ENCODE measurements at places on chromosomes 13 and 19. TPM values are rescaled to one million over a fixed set of nuclear protein-coding genes. Genes with fewer than 3 reads are reported as not detected.

DNA sequence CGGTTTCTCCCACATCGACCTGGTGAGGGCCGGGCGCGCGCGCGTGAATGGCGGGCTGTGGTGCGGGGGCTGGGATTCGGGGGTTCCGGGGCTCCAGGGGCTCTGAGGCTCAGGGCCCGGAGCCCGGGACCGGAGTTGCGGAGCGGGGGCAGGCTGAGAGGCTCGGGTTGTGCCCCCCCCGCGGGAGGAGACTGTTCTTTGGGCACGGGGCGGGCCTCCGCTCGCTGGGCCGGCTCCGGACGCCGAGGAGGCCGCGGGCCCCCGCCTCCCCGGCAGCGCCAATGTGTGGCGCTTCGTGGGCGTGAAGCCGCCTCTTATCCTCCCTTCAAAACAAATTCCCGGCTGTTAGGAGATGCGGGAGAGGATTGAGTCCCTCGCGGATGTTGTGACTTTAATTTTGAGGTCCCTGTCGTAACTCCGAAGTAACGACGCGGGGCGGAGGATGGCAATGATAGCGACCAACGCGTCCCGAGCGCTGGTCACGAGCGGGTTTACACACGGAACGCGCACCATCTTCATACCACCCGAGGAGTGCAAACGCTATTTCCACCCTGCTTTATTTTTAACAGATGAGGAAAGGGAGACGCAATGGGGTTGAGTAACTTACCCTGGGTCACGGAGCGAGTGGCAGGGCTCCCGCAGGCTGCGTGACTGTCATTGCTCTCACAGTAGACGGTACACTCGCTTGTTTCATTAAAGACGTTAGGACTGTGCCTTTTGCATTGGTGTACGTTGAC lies 536 bp downstream of the UBA2 start:
- peak overlapping the region; percentile 87 for H3K4me3 ChIP-seq
- DNase-seq = peak; percentile 8
- H3K27ac ChIP-seq = peak overlapping the region; percentile 72
- peaks cover 8% of the 10 kb centered on the region for H3K4me1 ChIP-seq
- H3K27me3 ChIP-seq = no peaks in the 10 kb centered on the region
- peaks cover 8% of the 10 kb centered on the region for H3K36me3 ChIP-seq

The ZNF665 gene
- total RNA-seq = 3.4 TPM

DNA sequence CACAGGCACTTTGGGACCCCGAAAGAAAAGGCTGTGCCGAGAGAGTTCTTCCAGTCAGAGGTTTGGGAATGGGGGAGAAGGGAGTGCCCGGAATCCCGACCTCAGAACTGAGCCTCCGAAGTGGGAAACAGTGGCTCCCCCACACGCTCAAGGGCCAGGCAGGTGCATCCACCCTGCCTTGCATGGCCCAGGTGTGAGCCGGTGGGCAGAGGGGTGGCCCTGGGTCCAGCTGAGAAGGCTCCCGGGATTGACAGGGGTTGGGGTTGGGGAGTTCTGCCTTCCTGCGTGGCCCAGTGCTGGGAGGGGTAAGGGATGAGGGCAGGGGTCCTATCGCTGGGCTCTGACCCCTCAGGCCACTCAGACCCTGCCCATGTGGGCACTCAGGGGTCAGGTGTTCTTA lies 163.5 kb upstream of the TUBA3C start:
- no peak for DNase-seq
- H3K27ac ChIP-seq = no peak overlapping the region
- no peaks in the 10 kb centered on the region for H3K27me3 ChIP-seq
- no peaks in the 10 kb centered on the region for H3K4me1 ChIP-seq
- no peaks in the 10 kb centered on the region for H3K36me3 ChIP-seq

DNA sequence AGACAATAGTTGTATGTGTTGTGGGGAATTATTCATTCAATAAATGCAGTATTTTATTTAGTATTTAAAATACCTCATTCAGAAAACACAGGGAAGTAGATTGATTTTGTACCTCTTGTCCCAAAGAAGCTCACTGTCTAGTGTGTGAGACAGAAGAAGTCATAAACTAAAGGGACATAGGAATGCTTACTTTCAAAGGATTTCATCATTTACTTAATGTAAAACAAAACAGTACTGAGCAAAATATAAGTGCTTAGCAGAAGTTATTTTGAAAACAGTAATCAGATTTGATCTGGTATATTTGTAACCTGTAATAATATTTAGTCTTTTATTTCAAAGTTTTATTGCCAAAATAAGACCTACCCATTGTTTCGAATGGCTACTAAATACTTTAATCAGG lies 117.9 kb downstream of the TDRD3 start:
- peaks cover 3% of the 10 kb centered on the region for H3K36me3 ChIP-seq
- H3K4me1 ChIP-seq = peaks cover under 1% of the 10 kb centered on the region
- H3K4me3 ChIP-seq = no peak overlapping the region
- H3K27me3 ChIP-seq = no peaks in the 10 kb centered on the region
- no peak for DNase-seq
